ENCODE measurements at places on chromosomes 3 and 15.

DNA sequence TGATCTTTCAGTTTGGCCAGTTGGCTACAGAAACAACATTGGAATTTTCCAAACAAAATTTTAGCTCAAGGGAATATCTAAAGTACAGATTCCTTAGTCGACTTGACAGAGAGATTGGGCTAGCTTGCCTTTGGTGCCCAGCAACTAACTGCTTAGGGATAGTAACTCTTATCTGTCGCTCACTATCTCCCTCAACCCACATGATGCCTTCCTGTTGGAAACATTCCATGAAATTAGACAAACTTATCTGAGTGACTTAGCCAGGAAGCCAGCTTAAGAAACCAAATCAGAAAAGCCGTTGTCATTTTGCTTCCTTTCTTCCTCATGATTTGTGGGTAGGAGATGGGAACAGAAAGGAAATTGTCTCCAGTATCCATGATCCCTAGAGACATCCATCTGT, 791.2 kb downstream of the AGBL1 start:
- no peak for DNase-seq

- DNase-seq: no peak
Measured at GRCh38 chr3:172329070-172329469, 119.2 kb downstream of the GHSR start.

GRCh38 chr3:179565496-179565895, 2.8 kb downstream of the ACTL6A start:
- no peak for DNase-seq

DNA sequence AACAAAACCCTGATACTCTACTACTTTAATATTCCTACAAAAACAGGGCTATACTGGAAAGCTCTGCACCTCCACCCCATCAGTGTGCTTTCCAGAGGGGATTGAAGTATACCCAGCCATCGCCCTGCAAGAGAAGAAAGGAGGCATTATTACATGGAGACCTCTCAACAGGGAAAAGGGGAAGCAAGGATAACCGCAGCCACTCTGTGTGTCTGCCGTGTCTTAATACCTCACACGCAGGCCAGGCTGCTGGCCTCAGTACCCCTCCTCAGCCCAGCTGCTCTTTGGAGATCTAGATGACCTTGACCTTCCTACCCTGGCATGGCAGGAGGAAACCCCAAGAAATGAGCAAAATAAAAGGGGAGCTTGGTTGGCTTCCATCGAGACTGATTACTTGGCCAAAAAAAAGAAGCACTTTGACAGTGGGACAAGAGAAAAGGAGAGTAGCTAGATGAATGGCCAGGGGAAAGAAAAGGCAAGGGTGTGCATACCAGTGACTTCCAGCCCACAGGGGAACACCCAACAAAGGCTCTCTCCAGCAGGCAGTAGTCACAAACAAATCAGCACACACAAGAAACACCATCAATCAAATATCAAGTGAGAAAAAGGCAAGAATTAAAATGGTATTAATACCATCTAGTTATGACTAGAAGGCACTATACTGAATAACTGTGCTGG, 129.4 kb downstream of the STT3B start:
- no peak for DNase-seq

DNA sequence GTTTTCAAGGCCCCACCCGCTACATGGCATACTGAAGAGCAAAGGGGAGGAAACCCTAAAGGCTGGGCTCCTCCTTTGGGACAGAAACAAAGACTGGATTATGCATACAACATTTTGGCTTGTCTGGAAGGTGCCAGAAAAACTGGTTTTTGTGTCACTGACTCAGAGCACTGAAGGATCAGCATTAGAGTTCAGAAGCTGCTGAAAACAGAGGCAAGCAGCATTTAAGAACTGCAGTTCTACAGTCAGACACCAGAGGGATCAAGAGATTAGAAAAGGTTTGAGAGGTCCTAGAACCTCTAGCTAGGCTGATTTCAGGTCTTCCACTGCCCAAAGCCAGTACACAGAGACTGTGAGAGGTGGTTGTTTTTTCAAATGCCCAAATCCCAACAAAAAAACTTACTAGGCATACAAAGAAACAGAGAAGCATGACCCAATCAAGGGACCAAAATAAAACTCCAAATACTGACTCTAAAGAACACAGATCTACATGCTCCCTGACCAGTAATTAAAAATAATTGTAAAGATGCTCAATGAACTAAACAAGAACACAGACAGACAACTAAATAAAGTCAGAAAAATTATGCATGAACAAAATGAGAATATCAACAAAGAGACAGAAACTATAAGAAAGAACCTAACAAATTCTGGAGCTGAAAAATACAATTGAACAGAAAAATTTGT, 91.2 kb downstream of the SENP2 start:
- peak; percentile 82 for DNase-seq

DNA sequence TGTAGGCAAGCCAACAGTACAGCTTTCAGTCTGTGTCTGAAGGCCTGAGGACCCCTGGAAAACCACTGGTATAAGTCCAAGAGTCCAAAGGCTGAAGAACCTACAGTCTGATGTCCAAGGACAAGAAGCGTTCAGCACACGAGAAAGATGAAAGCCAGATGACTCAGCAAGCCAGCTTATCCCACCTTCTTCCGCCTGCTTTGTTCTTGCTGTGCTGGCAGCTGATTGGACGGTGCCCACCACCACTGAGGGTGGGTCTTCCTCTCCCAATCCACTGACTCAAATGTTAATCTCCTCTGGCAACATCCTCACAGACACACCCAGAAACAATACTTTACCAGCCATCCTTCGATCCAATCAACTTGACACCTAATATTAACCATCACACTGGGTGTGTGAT, 59.0 kb upstream of the PDZRN3 start:
- no peak for DNase-seq

DNA sequence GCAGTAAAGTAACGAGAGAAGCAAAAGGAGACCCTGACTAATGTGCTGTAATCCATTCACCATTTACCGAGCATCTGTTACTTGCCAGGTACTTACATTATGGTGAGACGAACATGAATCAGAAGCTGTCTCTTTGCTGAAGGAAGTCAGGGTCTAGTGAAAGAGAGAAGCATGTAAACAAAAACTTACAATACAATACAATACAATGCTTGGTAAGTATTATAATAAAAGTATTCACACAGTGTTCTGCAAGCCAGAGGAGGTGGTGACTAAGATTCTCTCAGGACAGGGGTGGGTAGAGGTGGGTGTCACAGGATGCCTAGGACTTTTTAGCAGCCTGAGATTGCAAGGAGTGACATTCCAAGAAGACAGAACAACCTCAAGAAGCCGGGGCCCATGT, 50.2 kb upstream of the MGA start:
- DNase-seq: no peak

- no peak for DNase-seq
Measured at GRCh38 chr3:11653298-11654055, 9.8 kb upstream of the VGLL4 start.

- DNase-seq: peak; percentile 39
Measured at GRCh38 chr3:172104471-172105072, 65.2 kb downstream of the FNDC3B start.

DNA sequence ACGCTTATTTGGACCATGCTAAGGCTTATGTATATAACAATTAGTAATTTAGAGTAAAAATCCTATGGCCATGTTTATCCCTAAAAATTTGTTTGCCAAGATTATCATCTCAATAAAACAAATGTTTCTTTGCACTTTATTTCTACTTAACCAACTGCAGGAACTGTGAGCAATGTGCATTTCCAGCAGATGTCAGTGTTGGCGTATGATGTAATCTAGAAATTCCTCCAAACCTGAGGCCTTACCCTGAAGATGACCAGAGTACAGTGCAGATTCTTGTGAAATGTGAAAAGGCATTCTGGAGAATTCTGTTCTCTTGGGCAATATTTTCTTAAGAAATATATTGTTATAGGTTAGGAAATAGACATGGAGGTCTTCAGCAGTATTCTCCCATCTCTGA, 205.9 kb downstream of the MBNL1 start:
- peak; percentile 95 for DNase-seq

- peak; percentile 85 for DNase-seq
Measured at GRCh38 chr3:113231827-113232253, 20.5 kb downstream of the BOC start.

GRCh38 chr15:37101980-37102304, 1.6 kb upstream of the MEIS2 start:
- DNase-seq: no peak

DNA sequence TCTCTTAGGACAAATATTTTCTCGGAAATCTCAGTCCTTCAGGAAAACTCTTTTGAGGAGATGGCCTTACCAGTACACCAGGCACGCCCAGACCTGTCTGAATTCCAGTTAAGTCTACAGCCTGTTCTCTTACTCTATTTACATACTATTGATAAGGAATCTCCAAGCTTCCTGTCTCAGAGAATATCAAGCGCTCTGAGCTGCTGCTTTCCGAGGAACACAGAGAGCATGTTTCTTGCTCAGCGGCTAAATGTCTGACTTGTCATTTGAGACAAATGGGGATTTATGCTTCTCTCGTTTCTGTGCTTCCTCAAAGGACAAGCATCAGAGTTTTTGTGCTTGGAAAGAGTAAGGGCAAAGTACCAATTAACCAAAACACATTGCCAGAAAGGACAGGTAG, 112.4 kb upstream of the CCDC54 start:
- DNase-seq: peak; percentile 28

DNA sequence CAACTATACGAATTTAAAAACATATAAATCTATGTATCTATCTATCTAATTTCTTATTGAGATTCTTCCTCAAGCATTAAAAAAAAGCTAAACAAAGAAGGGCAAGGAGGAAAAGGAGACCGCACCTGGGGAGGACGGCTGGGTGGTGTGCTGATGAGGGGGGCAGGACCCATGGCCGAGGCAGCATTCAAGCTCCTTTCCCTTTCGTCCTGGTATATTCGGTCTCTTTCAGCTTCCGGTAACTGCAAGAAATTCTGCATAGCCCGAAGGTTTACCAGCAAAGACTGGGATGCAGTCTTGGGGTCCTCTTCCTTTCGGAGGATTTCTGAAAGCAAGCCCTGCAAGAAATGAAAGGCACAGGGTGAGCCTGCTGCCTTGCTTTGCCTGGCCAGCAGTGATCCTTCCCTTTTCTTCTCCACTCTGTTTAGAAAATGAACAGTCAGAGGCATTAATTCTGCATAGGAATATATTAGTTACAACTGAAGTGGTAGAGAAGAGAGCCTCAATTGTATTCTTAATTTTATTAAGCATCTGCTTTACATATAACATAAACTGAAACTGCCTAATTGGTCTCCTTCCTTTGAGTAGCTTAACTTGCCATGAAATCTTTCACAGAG, 38.8 kb downstream of the SATB1 start:
- DNase-seq: no peak

GRCh38 chr15:88745065-88745464, 58.2 kb upstream of the ACAN start:
- peak; percentile 21 for DNase-seq

DNA sequence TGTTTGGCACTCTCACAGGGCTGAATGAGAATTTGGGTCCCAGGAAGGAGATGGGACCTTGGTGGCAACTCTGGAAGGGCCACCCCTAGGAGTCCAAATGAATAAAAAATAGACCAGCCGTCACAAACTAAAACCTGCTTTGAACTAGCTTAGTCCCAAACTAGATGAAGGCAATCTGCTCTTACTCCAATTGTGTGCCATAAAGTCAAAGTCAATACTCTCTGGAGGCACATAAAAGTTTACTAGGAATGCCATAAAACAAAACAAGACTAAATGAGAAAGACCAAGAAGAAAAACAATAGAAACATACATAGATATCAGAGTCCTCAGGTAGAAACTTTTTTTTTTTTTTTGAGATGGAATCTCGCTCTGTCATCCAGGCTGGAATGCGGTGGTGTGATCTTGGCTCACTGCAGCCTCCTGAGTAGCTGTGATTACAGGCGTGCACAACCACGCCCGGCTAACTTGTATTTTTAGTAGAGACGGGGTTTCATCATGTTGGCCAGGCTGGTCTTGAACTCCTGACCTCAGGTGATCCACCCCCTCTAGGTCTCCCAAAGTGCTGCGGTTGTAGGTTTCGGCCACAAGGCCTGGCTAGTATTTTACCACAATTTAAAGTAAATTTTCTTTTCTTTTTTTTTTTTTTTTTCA, 8.1 kb downstream of the GOLGA6L2 start:
- no peak for DNase-seq

DNA sequence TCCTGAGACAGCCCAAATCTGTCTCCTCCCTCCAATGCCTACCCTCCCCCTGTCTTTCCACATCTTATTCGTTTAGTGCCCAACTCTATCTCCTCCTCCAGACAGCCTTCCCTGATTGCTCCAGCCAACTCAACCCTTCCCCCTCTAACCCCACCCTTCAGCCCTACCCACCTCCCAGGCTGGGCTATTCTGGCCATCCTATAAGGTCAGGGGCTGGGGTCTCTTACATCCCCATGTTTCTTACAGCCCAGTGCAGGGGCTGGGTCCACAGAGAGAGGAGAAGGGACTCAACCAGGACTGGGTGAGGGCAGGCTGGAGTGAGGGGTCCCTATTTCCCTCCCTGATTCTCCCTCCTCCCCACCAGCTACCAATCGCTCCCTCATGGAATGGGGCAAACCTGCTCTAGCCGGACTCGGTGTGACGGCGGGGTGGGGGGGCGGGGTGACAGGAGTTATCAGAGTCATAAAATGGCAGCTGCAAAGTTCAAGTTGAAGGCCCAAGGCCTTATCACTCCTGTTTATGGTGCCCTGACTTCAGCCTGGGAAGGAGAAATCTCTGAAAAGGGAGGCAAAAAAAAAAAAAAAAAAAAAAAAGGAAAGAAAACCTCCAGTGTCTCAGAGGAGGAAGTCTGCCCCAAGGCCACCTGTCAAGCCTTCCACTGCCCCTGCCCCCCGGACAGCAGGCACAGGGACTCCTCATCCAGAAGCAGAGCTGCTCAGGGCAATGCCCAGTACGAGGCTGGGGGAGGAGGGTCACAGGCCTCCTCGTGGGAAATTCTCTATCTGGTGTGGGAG, 2.1 kb downstream of the VIPR1 start:
- DNase-seq: no peak

GRCh38 chr3:13785853-13786436, 93.9 kb downstream of the WNT7A start:
- DNase-seq: no peak

DNA sequence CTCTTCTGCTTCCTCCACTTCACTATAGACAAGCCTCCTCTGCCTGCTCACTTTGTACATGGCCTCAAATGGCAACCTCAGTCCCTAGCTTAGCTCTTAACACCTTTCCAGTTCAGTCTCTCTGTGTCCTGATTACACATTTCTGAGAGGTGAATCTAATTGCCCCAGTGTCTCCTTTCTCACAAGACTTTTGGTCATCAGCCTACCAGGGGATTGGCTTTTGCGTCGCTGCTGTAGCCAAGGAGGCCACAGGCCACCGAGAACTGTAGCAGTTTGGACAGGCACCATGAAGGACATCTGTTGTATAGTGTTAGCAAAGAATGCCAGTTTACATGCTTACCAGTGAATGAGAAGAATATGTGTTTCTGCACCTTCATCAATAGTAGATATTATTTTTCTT, 8.5 kb downstream of the IREB2 start:
- no peak for DNase-seq

- DNase-seq: no peak
Measured at GRCh38 chr3:21477541-21478288, 273.3 kb downstream of the ZNF385D start.

DNA sequence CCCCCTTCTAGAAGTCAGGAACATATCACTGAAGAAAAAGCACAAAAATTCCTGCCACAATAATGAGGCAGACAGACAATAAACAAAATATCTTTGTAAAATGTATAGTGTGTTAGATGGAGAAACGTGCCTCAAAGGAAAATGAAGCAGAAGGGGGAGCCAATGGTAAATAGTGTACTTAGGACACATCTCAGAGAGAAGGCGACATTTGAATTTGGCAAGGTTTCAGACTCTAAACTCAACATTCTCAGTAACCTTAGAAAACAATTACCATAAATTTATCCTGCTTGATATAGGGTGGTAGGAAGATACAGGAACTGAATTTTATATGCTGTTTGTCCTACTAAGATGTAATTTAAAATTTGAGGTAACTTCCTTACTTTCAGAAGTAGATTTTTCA, 52.6 kb upstream of the PTX3 start:
- DNase-seq: no peak
